ENCODE measurements at places on chromosomes 1 and 21. TPM values are rescaled to one million over a fixed set of nuclear protein-coding genes. Genes with fewer than 3 reads are reported as not detected.

HPDL gene
- total RNA-seq, result 2.5 TPM

IVL gene
- not detected for total RNA-seq

LINGO4 gene
- total RNA-seq, result 0.13 TPM

VHLL gene
- not detected for total RNA-seq

AKR1A1 gene
- total RNA-seq, result 125 TPM

PDC gene
- total RNA-seq, result not detected

TMPRSS15 gene
- total RNA-seq, result not detected

PLA2G2F gene
- not detected for total RNA-seq

KRTAP13-2 gene
- total RNA-seq, result not detected

VCAM1 gene
- total RNA-seq, result not detected

PLA2G2D gene
- total RNA-seq, result not detected

- DNase-seq, result no peak
Observed at GRCh38 chr1:64318428-64318827, 115.0 kb downstream of the UBE2U start.

GRCh38 chr1:40421431-40422384 is 28.6 kb upstream of the ZFP69B start:
- no peak for DNase-seq

DNA sequence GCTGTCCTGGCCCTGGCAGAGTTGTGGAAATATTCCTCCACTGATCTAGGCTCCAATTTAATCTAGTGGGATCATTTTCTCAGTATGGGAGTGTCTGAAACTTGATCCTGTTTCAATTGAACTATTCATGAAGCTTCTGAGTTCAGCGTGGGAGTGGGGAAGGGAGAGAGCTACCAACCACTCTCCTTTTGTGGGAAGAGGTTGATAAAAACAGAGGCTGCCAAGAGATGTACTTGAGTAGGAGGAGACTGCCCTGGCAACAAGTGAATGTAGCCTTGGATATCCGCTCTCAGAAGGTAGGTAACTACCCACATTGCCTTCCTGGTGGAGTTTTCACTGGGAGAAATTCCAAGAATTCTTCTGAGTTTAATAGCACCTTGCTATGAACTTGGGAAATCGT is at the start of gene CTXND2:
Gene CTXND2 (plus strand): TSS at position 119 of the 400 bp plus-strand sequence. CDS start 25,179 bp downstream, outside the sequence.
- DNase-seq, result no peak

DNA sequence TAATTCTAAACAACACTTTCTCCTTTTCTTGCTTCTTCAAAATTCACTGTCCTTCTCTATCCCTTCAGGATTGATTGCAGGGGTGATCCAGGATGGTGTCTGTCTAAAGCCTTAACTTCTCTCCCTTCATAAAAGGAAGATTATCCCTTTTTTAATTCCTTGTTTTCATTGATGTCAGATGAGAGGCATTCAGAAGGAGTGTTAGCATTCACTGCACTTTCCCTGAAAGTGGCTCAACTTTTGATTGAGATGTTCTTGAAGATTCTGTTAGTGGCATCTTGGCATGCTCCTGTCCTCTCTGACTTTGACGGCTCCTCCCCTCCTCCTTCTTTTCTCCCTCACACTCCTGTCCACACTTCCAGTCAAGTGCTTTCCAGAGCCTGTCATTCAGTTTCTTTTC is 71.6 kb downstream of the ST6GALNAC3 start:
- no peak for DNase-seq

DNA sequence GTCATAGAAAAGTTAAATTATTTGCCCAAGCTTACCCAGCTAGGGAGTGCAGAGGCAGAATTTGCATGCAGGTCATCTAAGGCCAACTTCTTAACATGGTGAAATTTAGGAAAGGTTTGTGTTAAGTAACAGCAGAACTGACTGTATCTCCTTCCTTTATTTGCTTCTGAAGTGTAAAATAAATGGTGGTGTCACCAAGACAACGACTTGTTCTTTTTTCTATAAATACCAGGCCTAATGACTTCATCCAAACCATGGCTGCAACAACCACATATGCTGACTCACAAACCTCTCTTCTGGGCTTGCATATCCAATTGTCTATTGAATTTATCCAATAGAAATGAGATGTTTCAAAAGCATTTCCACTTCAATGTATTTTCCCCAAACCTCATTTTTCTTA is 19.1 kb downstream of the COL24A1 start:
- no peak for DNase-seq

DNA sequence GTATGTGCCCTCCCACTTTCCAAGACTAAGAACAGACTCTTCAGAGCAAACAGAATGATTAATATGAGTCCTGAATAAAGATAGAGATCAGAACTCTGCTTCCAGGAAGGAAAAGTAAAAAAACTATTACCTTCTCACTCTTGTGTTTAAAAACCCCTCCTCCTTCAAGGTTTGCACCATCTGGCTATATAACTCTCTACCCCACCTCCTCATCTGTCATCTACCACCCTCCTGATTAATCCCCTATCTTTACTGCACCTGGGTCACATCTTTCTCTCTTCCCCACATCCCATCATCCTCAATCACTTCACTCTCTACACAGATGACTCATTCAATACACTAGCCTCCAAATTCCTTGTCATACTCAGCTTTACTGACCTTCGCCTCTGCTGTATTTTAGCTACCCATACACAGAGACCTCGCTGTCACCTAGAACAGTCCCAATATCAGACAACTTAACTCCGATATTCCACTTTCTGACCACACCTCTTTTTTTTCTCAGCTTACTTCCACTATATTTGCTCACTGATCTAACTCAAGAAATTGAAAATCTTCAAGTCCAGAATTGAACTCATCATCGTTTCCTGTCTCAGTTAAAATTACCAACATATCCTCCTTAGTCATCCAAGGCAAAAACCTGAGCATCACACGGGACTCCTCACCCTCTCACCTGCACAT is 3.7 kb downstream of the SCMH1 start:
- DNase-seq, result no peak

DNA sequence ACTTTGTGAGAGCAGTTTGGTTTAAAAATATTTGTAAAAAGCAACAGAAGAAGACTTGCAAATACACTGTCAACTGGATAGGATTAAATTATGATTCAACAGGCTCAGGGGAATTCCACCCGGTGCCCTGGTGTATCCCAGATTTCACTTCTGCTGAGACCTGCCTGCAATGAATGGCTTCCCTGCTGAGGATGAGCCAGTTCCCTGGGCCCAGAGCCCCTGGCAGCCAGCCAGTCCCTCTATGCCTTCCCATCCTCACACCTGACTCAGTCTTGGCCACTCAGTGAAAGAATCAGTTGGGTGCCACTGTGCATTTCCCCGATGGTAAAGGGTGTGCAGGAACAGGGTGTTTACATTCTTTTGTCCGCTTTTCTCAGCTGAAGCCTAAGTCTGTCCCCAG is 64.4 kb downstream of the KCTD3 start:
- no peak for DNase-seq

DNA sequence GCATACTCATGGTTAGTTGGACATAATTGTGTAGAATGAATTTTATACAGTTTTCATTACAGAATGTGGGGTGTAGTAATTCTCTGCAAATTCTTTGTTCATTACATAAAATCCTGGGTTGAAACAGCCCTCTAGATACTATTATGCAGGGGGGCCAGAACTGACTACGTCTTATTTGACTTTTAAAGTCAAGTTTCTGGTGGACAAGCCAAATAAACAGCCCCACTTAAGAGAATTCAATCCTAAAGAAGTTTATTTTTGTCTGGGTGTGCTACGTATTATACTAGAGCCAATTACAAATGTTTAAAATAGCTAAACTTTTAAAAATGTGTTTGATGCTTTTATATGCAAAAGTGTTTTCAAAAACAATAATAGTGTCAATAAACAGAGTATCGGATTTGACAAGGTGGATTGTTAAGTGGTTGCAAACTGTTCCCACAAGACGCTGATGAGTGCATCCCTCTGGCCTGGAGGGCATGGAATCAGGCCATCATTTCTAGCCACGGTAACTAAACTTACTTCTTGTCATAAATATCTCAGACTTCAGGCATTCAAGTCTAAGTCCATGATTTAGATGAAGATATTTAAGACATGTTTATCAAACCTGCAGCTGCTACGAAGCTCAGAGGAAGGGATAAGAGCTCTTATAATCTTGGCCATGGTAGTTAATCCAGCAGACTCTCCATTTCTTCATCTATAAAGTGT is 646.3 kb downstream of the KIF26B start:
- no peak for DNase-seq

GRCh38 chr1:26046246-26047095 is 553 bp upstream of the SLC30A2 start:
- DNase-seq, result no peak

GRCh38 chr1:97925151-97925550 is 4.3 kb upstream of the DPYD start:
- no peak for DNase-seq

DNA sequence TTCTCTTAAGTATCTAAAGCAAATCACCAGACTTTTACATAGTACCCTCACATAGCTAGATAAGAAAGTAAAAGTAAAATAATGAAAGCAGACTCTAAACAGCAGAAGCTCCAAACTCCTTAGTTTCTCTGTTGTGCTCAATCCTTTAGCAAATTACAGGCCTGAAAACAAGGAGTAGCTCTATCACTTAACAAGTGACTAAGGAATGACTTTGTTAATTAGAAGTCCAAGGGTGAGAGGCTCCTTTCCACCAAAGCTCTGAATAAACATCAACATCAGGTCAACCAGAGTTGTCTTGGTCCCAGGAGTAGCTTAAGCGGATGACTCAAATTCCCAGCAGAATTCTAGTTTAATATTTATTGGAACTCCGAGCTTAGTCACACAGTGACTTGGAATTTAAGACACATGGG is 5.9 kb downstream of the NRIP1 start:
- DNase-seq, result no peak

DNA sequence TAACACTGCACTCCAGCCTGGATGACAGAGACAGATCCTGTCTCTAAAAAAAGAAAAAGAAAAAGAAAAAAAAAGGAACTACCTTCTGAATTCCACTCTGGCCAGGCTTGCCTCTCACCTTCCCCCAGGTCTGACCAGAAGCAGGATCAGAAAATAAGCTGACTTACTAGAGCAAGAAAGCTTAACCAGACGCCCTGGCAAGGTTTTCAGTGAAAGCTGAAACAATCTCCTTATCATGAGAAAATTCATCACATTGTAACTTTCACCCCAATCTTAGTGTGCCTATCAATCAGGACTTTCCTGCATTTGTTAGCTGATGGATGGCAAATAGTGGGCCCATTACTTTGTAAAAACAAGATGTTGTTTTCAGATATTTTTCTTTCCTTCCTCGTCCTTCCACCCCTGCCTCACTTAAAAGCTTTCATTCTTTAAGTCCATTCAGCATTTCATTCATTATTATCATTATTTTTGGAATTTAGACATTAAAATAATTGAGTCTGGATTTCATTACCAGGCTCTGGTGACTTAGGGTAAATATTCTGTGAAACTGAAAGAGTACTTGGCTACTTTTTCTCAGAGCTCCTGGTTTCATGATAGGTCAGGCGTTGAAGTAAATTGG is 96.5 kb upstream of the CD34 start:
- DNase-seq, result no peak

- DNase-seq, result no peak
Observed at GRCh38 chr1:162375463-162375862, 1.2 kb downstream of the SPATA46 start.

DNA sequence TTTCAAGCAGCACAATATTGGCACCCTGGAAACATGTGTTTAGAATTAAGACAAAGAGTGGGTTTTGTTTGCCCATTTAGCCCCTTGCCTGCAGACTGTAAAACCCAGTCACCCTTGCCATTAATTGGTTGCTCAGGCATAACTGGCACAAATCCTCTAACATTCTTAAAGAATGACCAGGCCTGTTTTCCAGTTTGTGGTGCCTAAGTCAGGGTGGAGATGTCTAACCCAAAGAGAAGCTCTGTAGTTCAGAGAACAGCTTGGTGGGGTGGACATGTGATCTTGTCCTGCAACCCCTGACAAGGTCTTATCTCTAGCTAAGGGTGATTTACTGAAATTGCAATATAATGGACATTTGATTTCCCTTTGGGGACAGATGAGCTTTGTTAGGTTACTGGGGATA is 8.8 kb upstream of the ANGPTL7 start:
- DNase-seq, result no peak

- DNase-seq, result no peak
Observed at GRCh38 chr1:201335901-201336300, 41.6 kb downstream of the TNNT2 start.

GRCh38 chr21:32340863-32341848 is 42.5 kb downstream of the MRAP start:
- DNase-seq, result no peak

- no peak for DNase-seq
Observed at GRCh38 chr1:240122639-240123613, 31.2 kb downstream of the FMN2 start.

- DNase-seq, result no peak
Observed at GRCh38 chr1:174968750-174969244, 30.9 kb upstream of the CACYBP start.

GRCh38 chr1:160643138-160643537 is 3.7 kb downstream of the SLAMF1 start:
- no peak for DNase-seq

DNA sequence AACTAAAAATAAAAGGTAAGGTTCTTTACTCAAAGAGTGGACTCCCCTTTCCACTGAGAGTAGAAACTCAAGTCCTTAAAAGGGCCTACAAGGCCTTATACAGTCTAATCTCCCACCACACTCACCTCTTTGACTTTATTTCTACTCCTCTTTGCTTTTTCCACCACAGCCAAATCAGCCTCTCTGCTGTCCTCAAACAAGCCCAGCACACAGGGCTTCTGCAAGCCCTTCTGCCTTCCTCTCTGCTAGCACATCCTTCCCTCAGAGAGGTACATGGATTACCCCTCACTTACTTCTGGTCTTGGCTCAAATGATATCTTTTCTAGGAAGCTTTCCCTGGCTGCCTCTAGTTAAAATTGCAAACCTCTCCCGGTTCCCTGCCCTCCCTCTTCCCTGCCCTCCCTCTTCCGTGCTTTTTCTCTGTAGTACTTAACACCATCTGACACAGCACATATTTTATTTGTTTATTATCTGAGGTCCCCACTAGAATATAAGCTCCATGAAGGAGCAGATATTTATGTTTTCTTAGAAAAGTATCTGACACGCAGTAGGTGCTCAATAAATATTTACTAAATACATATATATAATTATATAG is 1.7 kb downstream of the LYST start:
- DNase-seq, result no peak

DNA sequence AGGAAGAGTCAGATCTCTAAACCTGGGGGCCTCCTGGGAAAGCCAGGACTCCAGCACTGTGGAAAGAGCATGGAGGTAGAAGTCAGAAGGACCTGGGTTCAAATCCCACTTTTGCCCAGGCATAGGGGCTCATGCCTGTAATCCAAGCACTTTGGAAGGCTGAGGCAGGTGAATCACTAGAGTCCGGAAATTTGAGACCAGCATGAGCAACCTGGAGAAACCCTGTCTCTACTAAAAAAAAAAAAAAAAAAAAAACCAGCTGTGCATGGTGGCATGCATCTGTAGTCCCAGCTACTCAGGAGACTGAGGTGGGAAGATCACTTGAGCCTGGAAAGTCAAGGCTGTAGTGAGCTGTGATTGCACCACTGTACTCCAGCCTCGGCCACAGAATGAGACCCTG is 31.8 kb downstream of the LDLRAP1 start:
- DNase-seq, result no peak

GRCh38 chr1:166182281-166182680 is 15.5 kb upstream of the FAM78B start:
- DNase-seq, result no peak
